Fibroblast of skin of left quadriceps (primary cell): ENCODE measurements at places on chromosomes 7 and 10.

DNA sequence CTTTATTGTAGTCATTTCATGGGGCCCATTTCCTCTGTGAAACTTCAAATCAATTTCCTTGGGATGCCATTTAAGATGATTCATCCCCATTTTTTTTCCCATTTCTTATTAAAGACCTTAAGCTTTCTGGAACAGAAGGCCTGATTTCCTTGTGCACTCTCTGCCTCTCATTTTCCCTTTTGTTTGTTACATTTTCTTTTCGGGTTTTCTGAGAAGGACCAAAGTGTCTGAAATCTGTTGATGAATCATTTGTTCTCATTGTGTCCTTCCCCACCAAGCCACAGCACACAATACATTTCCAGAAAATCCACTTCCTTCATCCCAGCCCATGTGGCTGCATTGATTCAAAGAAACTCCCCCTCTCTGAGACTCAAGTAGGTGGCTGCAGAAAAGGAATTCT, 372.4 kb downstream of the SFMBT2 start:
- DNase-seq, result no peak

GRCh38 chr7:28759475-28759971, 198.6 kb downstream of the TRIL start:
- DNase-seq, result no peak

GRCh38 chr7:159027789-159028507, 116.7 kb downstream of the VIPR2 start:
- DNase-seq, result no peak

DNA sequence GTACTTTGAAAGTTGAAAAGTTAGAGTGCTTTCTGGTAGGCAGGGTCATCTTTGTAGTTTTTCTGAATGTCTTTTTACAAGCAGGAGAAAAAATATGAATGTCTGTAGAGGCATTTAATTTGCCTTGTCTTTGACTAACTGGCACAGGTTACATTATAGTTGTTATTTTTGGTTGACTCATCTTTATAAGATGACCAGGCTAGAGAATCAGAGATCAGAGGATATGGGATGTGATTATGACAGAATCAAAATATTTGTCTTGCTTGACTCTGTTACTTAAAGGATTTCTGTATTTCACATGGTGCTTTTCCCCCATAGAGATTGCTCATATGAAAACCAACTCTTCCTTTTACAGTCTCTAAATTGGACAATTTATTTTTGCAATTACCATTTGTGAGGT, 2.4 kb downstream of the ZMYND11 start:
- no peak for DNase-seq

GRCh38 chr7:11604505-11604904, 227.5 kb downstream of the THSD7A start:
- DNase-seq, result no peak

- DNase-seq, result no peak
Measured at GRCh38 chr7:19293431-19293830, 148.2 kb upstream of the FERD3L start.

DNA sequence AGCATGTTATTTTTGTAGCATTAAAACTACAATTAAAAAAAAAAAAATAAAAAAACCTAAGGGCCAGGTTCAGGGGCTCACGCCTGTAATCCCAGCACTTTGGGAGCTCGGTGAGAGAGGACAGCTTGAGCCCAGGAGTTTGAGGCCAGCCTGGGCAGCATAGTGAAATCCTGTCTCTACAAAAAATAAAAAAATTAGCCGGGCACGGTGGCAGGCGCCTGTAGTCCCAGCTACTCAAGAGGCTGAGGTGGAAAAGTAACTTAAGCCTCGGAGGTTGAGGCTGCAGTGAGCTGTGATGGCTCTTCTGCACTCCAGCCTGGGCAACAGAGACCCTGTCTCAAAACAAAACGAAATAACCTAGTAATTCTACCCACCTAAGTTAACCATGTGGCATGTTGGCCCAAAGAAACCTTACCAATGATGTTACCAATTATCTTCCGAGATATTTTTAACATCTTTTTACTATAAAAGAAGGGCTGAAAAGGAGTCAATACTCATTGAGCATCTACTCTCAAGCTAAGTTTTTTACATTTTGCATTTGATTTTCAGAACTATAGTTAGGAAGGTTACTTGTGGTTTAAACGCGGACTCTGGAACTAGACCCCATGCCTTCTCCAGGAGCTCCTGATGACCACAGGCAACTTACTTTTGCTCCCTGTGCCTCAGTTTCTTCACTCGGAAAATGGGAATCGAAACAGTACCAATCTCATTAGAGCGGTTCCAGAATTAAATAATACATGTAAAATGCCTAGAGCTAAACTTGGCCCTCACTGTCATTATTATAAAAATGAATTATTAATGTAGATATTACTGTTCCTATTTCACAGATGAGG, 1.4 kb downstream of the ITGB1 start:
- no peak for DNase-seq
